Kidney capillary endothelial cell (primary cell): ENCODE measurements at places on chromosomes 4 and X.

- peak; percentile 78 for DNase-seq
Observed at GRCh38 chr4:123505095-123506010, 108.8 kb downstream of the SPRY1 start.

DNA sequence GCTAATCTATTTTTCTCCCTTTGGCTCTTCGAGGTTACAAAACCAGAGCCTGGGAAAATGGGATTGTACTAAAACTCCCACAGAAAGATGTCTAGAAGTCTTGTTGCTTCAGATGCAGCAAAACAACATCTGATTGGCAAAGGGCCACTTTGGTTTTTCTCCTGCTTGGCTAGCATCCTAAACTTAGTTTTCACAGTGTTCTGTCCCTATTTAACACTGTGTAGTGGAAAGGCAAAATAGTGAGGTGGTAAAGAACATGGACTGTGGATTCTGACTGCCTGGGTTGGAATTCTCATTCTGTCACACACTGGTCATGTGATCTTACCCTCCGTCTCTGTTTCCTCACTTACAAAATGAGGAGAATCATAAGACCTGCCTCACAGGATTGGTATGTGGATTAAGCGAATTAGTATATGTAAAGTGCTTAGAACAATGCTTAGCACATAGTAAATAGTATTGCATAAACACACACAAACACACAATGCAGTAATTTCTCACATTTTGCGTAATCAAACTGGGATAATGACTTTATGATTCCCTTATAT lies 23.5 kb downstream of the TIGD2 start:
- no peak for DNase-seq

GRCh38 chrX:5771441-5771840 lies 457.2 kb downstream of the NLGN4X start:
- DNase-seq: no peak

GRCh38 chr4:8307714-8308113 lies 38.2 kb downstream of the HTRA3 start:
- DNase-seq: no peak

- no peak for DNase-seq
Observed at GRCh38 chrX:1535241-1536041, 1.5 kb downstream of the P2RY8 start.

- no peak for DNase-seq
Observed at GRCh38 chrX:38482183-38482582, 79.2 kb upstream of the TSPAN7 start.

GRCh38 chrX:69051901-69052300 lies 113.4 kb downstream of the PJA1 start:
- DNase-seq: no peak

DNA sequence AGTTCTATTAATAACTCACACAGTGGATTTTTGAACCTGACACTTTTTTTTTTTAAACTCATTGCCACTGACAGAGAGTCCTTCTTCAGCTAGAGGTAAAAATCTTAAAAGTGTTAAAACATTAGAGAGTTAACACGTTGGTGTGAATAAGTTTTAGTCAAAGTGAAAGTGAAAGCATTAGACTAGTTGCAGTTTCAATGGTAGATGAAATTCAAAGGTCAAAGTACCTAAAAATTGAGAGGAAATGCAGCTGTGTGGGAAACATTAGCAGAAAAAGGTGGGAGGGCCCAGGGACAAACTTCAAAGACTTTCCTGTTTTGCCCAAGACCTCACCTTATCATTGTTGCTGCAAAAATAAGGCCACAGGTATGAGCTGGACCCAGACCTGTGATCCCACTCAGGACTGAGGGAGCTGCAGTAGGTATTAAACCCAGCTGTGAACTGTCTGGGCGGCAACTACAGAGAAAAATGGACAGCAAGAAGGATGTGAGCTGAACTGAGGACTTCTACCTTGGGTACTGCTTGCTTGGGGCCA lies 17.6 kb upstream of the GABRA4 start:
- DNase-seq: no peak
